ENCODE measurements at places on chromosomes 1 and 21.

DNA sequence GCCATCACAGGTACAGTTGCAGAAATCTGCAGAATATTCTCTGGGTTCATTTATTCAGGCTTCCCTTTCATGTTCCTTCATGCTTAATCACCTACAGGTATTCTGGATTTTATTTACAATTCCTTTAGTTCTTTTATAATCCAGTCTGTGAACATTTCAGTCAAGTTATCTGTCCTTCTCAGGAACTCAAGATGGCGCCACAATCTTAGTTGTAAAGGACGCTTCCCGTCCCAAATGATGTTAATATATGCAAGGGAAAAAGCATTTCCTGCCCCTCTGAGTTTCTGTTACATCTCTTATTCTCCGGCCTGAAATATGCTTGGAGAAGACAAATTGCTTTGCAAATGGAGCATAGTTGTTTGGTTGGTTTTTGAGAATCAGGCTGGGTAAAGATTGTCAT lies 19.3 kb downstream of the F3 start:
- DNase-seq: peak; percentile 27

DNA sequence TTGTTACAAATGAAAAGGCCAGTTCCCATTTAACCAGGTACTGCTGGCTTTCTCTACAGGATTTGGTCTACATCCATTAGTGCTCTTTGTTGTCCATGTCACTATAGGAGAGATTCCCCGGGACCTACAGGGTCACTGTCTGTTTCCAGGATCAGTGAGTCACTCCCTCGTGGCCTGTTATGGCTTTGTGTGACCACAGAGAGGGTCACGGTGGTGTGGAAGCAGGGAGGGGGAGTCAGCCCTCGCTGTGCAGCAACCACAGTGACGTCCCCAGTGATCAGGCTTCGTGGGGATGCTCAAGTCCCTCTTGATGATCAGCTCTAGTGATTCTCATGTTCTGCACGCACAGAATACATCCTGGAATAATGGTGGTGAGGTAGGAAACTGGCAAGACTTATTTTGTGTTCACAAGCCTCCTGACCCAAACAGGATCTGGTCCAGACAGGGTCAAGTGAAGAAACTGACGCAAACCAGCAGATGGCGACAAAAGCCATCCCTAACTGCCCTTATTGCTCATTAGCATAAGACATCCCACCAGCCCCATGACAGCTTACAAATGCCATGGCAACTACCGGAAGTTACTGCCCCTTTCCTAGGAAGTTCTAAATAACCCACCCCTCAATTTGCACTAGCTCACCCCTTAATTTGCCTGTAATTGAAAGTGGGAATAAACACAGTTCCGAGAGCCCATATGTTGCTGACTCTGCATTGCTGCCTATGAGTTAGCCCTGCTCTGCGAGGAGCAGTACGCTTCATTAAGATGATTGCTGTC lies 98.5 kb downstream of the DISC1 start:
- peak; percentile 53 for DNase-seq

DNA sequence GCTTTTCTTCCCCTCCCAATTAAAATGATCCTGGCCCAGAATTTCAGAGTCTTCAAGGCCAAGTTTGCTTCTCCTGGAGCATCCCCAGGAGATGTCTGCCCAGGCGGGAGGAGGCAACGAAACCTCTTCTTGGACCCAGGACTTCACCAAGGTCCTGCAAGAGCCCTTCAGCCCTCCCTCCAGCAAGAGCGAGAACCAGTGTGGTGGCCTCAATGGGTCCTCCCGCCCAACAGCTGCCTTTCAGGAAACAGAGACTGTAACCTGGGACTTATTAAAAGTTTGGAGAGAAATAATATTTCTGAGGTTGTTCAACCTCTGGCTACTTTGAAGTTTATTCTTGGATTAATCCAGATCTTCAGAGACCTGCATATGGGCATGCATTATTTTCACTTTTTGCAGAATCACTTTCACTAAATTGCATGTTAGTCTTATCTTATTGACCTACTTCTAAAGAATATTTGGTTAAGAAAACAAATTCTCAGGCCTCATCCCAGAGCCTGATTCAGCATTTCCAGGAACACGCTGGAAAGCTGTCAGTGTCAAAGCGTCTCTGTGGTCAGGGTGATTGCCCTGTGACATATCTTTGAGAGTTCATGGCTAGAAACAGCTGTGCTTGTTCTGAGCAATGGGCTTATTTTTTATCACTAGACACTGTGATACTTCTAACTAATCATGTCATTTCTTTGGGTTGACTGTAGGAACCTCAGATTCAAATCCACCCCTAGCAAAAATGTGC lies 66.0 kb upstream of the CLDN14 start:
- DNase-seq: no peak

GRCh38 chr1:228190778-228191177 lies 17.1 kb upstream of the OBSCN start:
- no peak for DNase-seq

- DNase-seq: no peak
Measured at GRCh38 chr21:35945089-35945671, 115.1 kb downstream of the SETD4 start.

GRCh38 chr1:177937931-177938330 lies 31.9 kb downstream of the SEC16B start:
- no peak for DNase-seq

DNA sequence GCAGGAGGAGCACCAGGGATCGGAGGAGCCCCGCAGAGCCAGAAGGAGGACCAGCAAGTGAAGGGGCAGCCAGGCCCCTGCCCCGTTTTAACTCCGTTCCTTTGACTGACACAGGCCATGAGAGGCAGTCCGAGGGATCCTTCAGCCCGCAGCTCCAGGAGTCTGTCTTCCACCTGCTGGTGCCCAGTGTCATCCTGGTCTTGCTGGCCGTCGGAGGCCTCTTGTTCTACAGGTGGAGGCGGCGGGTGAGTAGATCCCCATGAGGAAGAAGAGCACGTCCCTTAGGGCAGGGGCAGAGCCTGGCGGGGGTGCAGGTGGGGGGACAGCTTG lies 13.3 kb downstream of the CSF1 start:
- no peak for DNase-seq

GRCh38 chr21:45260191-45260825 lies 27.4 kb downstream of the POFUT2 start:
- DNase-seq: no peak

DNA sequence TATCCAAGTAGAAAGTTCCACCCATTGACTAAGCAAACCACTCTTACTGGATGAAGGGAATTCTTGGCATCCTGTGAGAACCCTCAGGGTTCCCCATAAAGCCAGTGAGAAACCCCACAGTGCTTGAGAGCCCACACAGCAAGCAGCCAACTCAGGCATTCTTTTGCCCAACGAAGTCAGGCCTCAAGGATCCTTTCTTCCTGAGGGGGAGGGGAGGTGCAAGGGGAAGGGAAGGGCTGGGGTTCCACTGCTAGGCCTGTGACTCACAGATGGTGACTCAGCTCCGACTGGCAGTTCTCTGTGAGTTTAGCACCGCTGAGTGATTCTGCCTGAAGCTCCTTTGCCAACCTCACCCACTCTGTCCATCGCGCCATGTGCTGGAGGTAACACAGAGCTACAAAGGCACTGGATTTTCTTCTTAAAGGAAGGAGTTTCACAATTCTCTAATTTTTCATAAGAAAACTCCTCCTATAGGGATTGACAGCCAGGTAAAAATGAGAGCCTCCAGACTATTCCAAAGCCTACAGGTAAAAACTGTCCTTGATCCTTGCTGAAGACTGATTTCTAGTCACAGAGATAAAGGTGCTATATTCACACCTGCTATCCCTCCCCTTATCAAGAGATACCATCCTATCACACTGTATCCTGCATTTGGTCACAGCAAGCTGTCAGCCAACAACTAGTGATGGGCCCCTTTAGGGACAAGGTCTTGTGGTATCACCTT lies 4.8 kb downstream of the ENO1 start:
- DNase-seq: no peak

DNA sequence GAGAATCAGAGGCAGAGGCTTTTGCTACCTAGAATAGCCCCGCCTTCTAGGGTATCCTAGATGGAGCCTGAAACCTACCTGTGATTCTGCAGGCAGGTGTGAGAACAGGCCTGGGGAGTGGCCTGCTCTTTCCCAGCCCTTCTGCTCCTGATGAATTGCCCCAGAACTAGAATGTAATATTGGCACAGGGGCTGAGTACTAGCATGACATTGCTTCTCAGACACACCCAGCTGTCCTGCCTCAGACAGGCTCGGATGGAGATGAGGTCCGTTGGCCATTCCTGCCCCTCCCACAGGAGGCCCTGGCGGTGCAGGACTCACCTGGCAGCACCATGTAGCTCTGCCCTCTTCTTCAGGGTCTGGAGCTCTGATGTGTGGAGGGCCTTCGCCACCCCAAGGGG lies 237.6 kb downstream of the GRIK3 start:
- no peak for DNase-seq

DNA sequence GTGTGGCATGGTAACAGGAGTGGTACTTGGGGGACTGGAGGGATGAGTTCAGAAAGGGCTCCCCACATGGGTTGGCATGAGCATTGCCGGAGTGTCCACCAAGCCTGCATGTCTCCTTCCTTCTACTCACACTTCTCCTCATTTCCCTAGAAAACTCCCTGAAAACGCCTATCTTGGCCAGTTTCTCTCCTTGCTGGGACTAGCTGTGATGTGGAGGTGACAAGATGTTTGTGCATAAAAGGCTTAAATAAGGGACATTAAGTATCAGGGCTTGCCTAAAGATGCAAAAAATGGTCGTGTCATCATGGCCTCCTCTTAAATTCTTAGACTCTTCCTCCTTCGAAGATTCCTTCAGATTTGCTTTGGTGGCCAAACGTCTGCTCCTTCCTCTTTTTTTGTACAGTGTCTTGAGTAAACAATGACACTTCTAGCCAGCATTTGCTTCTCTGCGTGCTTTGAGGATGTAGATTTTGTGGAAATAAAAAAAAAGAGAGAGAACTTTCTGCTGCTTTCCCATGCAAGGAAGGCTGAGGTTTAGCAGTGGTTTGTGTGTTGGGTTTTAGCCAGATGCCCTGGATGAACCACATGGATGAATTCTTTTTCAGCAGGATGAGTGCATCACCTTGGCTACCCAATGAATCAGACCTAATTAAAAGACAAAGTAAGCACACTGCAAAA lies 239.1 kb upstream of the IRF2BP2 start:
- no peak for DNase-seq

- DNase-seq: no peak
Measured at GRCh38 chr1:61051719-61052394, 30.5 kb upstream of the NFIA start.
